ENCODE measurements at places on chromosomes 7 and 10. TPM values are rescaled to one million over a fixed set of nuclear protein-coding genes. Genes with fewer than 3 reads are reported as not detected.

ZP3 gene
- 15.7 TPM for total RNA-seq

NCF1 gene
- 46.2 TPM for total RNA-seq

TACC2 gene
- total RNA-seq = 309 TPM

SLC26A5 gene
- 0.77 TPM for total RNA-seq

CALY gene
- total RNA-seq = not detected

CCDC186 gene
- 22.0 TPM for total RNA-seq

CDC14C gene
- total RNA-seq = not detected

TLX1 gene
- not detected for total RNA-seq

ARHGEF35 gene
- 10.8 TPM for total RNA-seq

SLC18A2 gene
- 0.71 TPM for total RNA-seq

ANXA8 gene
- 0.68 TPM for total RNA-seq

CHST15 gene
- 42.6 TPM for total RNA-seq
